A549 treated with GW870086 at 1 μM for 4 hours (cell line): ENCODE measurements at places on chromosomes 16 and 17. TPM values are rescaled to one million over a fixed set of nuclear protein-coding genes. Genes with fewer than 3 reads are reported as not detected.

The TBL3 gene
- total RNA-seq: 28.5 to 41.0 TPM (median 37.8 TPM) in 5 replicates

The KRTAP3-2 gene
- 0.28 to 0.34 TPM (median 0.31 TPM) in 3 of 5 replicates, not detected in the others for total RNA-seq

The MYL11 gene
- total RNA-seq: 0.51 TPM in 1 of 5 replicates, not detected in the others

The KRT15 gene
- total RNA-seq: 2.7 to 4.0 TPM (median 3.2 TPM) in 5 replicates

The COX6A2 gene
- total RNA-seq: not detected in 5 replicates

The C17orf113 gene
- total RNA-seq: 0.48 to 0.94 TPM (median 0.69 TPM) in 5 replicates

The GPR142 gene
- not detected in 5 replicates for total RNA-seq

The ENKD1 gene
- total RNA-seq: 7.7 to 12.2 TPM (median 11.1 TPM) in 5 replicates

The PMFBP1 gene
- 0.05 to 0.37 TPM (median 0.17 TPM) in 4 of 5 replicates, not detected in the other for total RNA-seq

The SF3B3 gene
- total RNA-seq: 126 to 210 TPM (median 193 TPM) in 5 replicates

The OR2C1 gene
- not detected in 5 replicates for total RNA-seq

The ASIC2 gene
- 1.6 to 2.5 TPM (median 2.0 TPM) in 5 replicates for total RNA-seq

The VTN gene
- 16.5 to 23.2 TPM (median 19.6 TPM) in 5 replicates for total RNA-seq

The CRYM gene
- 1.2 to 2.5 TPM (median 1.8 TPM) in 5 replicates for total RNA-seq

The RHBDF1 gene
- 21.0 to 29.2 TPM (median 26.3 TPM) in 5 replicates for total RNA-seq

The USP43 gene
- total RNA-seq: 3.3 to 4.6 TPM (median 4.0 TPM) in 5 replicates

The TSNAXIP1 gene
- total RNA-seq: 0.29 to 0.53 TPM (median 0.41 TPM) in 5 replicates

The CACNA1H gene
- total RNA-seq: 12.4 to 19.8 TPM (median 18.4 TPM) in 5 replicates

The CACNG3 gene
- not detected in 5 replicates for total RNA-seq

The COPRS gene
- total RNA-seq: 123 to 169 TPM (median 157 TPM) in 5 replicates

The KRTAP9-2 gene
- not detected in 5 replicates for total RNA-seq

The PAQR4 gene
- total RNA-seq: 32.0 to 45.1 TPM (median 41.2 TPM) in 5 replicates

The PIPOX gene
- total RNA-seq: 0.19 to 0.21 TPM (median 0.19 TPM) in 3 of 5 replicates, not detected in the others

The AARSD1 gene
- 53.8 to 58.0 TPM (median 57.6 TPM) in 5 replicates for total RNA-seq
